ENCODE measurements at places on chromosomes 7 and 10.

GRCh38 chr10:60825520-60825919 is 47.2 kb downstream of the CDK1 start:
- no peak for DNase-seq

DNA sequence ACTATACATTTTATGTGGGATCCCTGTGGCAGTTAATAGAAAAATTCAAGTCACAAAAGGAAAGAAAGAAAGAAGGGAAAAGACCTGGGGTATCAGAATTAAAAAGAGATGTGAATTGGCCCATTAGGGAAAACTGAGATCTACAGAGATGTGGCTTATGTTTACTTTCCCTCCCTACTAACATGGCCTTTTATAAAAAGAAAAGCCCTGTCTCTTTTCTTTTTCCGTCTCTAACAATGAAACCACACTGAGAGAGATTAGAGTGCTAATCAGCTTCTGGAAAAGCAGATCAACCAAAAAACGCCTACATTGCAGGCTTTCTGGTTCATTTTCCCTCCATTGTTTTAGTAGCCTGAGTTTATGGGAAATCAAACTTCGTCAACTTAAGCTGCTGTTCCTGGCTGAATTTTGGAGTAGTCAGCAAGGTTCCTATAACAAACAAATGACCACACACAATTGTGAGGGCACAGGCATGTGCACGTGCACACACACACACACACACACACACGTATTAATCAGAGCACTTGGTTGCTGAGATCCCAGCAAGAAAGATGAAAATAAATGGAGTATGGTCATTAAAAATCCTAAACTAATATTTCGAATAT is 235.1 kb downstream of the SORCS1 start:
- DNase-seq: no peak

DNA sequence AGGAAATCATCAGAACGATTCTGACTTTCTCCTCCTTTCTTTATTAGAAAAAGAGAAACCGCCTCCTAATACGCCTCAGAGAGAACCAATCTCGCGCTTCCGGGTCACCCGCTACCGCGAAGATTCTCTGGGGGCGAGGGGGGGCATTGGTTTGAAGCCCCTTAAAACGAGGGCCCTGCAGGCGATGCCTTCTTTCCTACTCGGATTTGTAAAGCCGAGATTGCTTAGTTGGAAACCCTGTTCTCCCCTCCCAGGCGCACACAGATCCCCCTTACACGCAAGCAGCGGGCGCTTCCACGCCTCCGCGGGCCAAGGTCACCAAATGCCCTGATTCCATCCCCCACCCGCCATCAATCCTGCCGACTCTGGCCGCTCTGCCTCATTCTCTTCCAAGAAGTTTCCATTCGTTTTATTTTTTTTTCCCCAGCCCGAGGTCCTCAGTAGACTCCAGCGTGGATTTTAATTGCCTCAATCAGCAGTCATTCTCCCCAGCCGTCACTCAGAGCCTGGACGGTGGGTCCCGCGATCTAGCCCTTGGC is 1.1 kb upstream of the GAD2 start:
- DNase-seq: no peak

GRCh38 chr10:119275085-119275484 is 67.7 kb downstream of the GRK5 start:
- DNase-seq: no peak

DNA sequence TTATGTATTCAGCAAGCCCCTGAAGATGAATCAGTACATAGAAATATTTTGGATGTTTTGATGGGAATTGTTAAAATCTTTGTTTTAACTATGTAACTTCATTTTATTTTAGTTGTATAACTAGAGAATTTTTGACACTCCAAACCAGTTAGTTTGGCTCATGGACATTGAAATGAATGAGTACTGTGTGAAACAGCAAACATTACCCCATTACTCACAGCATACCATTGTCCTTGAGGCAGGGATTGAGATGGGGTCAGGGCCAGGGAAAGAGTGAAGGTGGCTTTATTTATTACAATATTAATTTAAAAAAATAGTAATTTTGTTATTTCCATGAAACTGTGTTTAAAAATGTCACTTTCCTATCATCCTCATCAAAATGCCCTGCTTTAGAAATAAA is 4.8 kb upstream of the BMPER start:
- DNase-seq: no peak

- no peak for DNase-seq
Observed at GRCh38 chr7:149071641-149072437, 18.7 kb downstream of the ZNF786 start.

GRCh38 chr7:105854498-105854897 is 21.9 kb downstream of the ATXN7L1 start:
- no peak for DNase-seq

DNA sequence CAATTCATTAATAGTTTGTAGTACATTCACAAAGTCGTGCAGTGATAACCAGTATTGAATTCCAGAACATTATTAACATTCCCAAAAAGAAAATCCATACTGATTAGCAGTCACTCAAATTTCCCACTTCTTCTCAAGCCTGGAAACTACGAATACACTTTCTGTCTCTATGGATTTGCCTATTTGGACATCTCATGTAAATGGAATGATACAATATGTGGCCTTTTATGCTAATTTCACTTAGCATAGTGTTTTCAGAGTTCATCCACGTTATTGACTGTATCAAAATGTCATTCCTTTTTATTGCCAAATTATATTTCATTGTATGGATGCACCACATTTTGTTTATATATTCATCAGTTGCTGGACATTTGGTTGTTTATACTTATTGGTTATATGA is 78.8 kb downstream of the STK31 start:
- DNase-seq: no peak

- DNase-seq: peak; percentile 73
Observed at GRCh38 chr7:116929914-116930913, 23.1 kb upstream of the ST7 start.

- no peak for DNase-seq
Observed at GRCh38 chr7:31061185-31061584, 9.1 kb downstream of the ADCYAP1R1 start.

DNA sequence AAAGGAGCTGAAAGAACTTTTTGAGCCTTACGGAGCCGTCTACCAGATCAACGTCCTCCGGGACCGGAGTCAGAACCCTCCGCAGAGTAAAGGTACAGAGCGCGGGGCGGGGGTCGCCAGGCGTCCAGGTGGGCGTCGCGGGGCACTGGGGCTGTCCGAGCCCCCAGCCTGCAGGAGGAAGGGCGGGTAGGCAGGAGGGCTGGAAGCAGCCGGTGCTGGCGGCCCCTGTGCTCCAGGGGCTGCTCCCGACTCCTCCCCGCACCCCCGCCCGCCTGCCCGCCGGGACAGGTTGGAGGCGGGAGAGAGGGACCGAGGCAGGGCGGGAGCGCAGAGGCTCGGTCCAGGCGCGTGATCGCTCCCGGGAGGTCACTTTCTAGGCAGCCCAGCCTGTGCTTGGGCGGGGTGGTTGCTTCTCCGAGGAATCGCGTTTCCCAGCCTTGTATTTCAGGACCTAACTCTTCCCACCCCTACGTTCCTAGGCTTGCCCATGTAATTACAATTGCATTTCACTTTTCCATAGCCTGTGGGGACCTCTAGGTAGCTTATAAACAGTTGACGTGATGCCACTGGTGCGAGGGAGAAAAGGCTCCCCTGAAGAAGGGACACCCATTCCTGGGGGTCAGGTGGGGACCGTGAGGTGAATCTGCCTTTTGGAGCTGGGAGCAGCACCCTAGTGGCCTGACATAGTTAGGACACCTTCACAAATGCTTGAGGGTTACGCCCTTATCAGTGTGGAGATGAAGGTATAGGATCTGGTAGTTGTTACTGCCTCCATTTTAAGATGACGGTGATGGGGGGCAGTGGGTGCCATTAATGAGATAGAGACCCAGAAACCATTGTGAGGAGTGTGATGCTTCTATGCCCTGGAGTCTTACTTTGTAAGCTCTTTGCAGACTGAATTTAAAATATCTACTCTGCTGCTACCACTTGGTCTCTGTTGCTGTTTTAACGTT is 148.2 kb downstream of the CELF2 start:
- DNase-seq: no peak

DNA sequence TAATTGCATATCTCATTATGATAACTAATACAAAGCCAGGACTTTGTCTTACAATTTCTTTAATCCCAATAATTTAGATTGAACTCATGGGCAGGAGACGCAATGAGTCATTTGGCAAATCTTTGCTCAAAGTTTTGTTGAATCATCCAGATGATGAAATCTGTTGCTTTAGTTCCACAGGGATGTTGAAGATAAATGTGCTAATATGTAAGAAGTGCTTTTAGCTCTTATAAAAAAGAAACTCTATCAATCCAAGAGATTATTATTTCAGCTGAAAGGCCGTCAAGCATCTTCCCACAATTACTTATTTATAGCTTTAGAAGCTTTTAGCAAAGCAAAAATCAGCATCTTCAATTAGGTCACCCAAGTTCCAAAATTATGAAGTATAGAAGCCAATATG is 36.8 kb upstream of the ANK3 start:
- no peak for DNase-seq

- no peak for DNase-seq
Observed at GRCh38 chr10:94344522-94345122, 18.1 kb downstream of the NOC3L start.

DNA sequence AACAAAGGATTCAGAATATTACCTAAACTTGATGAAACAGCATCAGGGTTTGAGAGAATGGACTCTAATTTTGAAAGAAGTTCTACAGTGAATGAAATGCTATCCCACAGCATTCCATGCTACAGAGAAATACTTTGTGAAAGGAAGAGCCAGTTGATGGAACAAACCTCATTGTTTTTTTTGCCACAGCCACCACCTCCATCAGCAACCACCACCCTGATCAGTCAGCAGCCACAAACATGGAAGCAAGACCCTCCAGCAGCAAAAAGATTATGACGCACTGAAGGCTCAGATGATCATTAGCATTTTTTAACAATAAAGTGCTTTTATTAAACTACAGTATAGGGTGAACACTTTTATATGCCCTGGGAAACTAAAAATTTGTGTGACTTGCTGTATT is 98.7 kb downstream of the LRRC4 start:
- DNase-seq: no peak

- DNase-seq: no peak
Observed at GRCh38 chr7:80860554-80860953, 58.3 kb downstream of the SEMA3C start.

DNA sequence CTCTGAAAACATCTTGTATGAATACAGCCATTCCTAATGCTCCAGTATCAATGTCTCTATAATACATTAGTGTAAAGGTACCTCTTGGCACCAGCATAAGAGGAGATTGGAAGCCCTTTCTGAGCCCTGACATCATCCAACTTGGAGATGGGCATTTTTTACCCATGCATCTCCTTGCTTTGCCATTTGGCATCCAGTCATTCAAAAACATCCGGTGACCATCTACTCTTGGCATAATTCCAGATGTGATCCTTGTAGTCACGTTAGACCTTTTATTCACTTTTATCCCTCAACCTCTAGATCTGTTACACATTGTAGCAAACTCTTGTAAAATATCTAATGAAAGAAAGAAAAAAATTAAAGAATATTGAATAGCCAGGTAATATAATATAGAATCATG is 17.9 kb upstream of the SGMS1 start:
- DNase-seq: no peak

DNA sequence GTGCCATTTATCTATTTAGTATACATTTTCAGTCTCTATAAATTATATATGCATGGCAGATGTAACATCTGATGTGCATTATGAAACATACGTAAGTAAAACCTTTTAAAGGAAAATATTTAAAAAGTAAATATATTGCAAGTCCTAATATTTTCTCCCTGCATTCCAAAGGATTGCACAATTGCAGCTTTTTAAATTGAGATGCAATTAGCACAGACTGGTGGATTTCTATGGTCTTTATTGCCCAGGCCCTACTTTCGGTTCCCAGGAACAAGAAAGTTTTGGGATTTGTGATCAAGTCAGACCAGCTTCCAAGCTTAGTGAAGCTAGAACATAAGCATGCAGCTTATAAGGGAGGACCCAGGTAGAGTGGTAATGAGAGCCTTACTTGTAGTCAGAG is 337.8 kb downstream of the NRG3 start:
- DNase-seq: no peak

All from left kidney (tissue), 8 donors.